Camera-type eye (tissue), 1 donor: ENCODE measurements at places on chromosomes 4 and X. TPM values are rescaled to one million over a fixed set of nuclear protein-coding genes. Genes with fewer than 3 reads are reported as not detected.

Gene MGAT4D
- total RNA-seq = not detected

Gene FAM9C
- not detected for total RNA-seq

Gene TMPRSS11F
- total RNA-seq = not detected

Gene SCML2
- 13.7 TPM for total RNA-seq

Gene NOX1
- 0.33 TPM for total RNA-seq

Gene GRIA2
- 46.6 TPM for total RNA-seq

Gene SPON2
- 69.1 TPM for total RNA-seq

Gene NEXMIF
- 13.9 TPM for total RNA-seq

Gene HTT
- total RNA-seq = 82.3 TPM

Gene GRIA3
- 21.6 TPM for total RNA-seq

Gene ARMCX4
- 23.3 TPM for total RNA-seq

Gene ALPK1
- 13.1 TPM for total RNA-seq

Gene GALNTL6
- total RNA-seq = 9.6 TPM

Gene ZDHHC15
- total RNA-seq = 8.0 TPM

Gene PAGE2
- not detected for total RNA-seq

Gene SPANXA1
- not detected for total RNA-seq

Gene DMP1
- 0.11 TPM for total RNA-seq

Gene TCP11X1
- not detected for total RNA-seq

Gene HTRA3
- 44.8 TPM for total RNA-seq

Gene CSAG2
- total RNA-seq = not detected

Gene MTMR8
- total RNA-seq = 9.2 TPM

Gene MID1IP1
- 28.1 TPM for total RNA-seq

Gene SEPSECS
- 16.7 TPM for total RNA-seq

Gene MSX1
- 4.1 TPM for total RNA-seq

Gene BBS12
- total RNA-seq = 13.9 TPM

Gene PGAM4
- total RNA-seq = not detected

Gene SNX25
- total RNA-seq = 56.1 TPM

Gene CACNA1F
- total RNA-seq = 27.9 TPM
